Fibroblast of pulmonary artery (primary cell): ENCODE measurements at places on chromosomes 12 and 14.

DNA sequence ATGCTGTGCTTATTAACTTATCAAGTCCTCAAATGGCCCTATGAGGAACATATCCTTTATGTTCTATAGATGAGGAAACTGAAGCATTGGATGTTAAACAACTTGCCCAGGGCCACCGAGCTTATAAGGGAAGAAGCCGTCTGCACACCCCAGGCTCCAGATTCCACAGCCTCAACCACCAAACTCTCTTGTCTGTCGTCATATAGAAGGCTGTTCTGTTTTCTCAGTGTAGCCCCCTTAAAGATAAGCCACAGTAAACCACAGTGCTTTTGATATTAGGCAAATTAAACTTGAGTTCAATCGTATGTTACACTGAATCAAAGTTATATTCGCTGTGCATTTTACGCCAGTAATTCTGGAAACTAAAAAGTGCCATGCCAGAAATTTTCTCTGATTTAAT lies 116.7 kb downstream of the PRKCH start:
- DNase-seq, result no peak

DNA sequence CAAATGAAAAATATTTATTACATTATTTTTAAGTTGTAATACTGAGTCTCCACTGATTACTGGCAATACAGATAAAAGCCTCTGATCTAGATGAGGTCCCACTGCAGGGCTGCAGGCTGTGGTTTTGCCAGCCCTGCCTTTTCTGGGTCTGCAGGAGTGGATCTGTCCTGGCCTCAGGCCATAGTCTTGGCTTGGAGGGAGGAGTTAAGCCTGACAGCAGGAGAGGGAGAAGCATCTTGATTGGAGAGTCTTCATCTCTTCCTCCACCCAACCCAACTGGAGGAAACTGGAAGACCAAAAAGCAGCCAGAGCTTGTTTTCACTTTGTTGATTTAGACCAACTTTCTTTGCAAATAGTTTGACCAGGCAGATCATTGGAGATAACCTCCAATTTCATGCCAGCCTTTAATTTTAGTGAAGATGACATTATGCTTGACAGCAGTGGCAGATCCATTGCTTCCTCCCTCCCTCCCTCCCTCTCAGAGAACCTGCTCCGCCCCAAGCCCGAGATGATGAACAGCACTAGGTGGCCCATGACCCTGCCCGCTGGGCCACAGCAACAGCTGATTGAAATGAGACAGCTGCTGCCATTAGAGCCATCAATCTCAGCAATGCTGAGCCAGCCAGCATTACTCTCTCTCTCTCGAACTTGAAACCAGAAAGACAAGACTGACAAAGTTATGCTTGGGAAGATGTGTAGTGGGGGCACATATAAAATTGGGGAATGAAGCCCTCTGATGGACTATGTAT lies 222.4 kb downstream of the GLT1D1 start:
- DNase-seq, result no peak

DNA sequence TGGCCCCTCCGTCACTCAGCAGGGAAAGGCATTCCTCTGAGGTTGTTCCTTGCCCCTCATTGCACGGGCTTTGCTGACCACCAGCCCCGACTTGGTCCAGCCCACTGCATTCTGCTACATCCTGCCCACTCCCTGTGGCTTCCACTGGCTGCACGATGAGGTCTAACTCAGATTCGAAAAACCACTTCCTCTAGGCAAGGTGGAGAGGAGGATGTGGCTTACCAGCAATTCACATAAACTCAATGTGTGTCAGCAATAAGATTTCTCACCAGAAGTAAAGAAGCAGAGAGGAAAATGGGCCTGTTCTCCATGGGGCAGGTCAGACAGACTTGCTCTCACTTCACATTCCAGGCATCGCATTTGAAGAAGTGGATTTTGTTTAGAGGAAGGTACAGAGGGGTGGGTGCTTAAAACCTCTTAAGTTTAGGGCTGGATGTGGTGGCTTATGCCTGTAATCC lies 14.7 kb downstream of the GPR68 start:
- DNase-seq, result peak; percentile 14

GRCh38 chr14:37202812-37203211 lies 5.1 kb downstream of the MIPOL1 start:
- DNase-seq, result no peak

DNA sequence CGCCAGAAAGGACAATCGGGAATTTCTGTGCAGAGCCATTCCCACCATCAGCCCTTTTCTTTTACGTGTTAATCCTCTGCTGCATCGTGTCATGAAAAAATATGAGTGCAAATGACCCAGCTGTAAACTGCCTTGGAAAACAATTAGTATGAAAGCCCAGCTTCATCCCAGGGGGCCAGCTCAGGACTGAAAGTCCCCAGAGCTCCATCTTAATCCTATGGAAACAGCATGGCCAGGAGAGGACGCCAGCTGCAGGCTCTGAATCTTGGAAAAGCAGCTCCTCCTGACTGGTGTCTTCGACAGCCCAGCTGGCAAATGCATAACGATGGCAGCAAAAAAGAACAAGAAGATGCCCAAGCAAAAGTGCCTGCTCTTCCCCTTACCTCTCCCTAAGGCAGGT lies 191.5 kb downstream of the NTF3 start:
- DNase-seq, result no peak

DNA sequence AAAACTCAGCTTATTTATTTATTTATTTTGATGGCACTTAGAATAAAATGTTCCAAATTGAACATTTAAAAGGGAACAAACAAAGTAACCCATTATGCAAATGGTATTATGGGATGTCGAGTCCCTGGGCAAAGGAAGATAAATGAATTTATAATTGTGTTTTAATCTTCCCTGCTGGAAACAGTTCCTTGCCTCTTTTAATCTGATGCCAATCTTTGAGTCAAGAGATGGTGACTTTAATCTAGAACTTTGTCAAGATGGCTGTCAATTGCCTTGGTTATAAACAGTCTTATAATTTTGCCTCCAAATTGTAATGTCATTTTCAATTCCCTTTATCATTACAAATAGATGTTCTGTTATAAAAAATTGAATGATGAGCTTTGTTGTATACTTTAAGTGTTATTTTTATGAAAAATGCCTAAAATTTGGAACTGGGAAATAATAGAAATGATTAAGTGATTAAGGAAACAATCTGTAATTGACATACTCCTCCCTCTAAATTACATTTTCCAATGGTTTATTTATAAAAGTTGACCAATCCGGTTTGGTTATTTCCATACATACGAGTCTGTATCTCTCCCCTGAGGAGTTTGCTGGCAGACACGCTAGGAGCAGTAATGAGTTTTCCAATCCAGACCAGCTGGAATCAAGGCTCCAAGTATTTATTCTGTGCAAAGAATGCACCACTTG lies 134.9 kb upstream of the FRMD6 start:
- no peak for DNase-seq

DNA sequence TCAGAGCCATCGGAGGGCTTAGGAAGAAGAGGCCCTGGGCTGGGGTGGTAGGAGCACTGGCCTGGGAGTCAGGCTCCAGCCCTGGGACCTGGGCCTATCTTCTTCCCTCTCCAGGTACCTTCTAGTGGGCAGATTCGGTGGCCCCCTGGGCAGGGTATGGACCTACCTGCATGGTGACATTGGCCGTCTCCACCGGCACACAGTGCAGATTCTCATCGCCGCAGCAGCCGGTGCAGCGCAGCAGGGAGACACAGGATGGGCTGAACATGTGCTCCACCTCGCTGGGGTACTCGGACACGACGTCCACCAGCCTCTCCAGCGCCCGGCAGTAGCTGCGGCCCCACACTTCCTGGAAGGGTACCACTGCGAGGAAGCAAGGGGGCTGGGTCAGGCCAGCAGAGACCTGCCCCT lies 6.2 kb downstream of the PGF start:
- DNase-seq, result no peak

DNA sequence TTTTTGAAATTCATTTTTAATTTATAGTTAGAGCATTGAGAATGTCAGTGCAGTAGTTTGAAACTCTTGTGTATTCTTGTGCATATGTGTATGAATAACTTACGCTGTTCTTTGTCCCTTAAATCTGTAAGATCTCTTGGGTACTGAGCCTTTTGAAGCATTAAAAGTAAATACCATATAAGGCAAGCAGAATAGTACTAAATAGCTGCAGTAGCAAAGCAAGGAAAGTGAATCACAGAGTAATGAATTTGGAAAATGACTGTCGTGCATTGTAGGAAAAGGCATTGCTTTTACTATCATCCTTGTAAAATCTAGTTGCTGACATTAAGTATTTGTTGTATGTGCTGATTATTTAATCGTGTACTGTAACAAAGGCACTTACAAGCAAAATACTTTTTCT lies 12.1 kb downstream of the CNOT2 start:
- DNase-seq, result peak; percentile 65

DNA sequence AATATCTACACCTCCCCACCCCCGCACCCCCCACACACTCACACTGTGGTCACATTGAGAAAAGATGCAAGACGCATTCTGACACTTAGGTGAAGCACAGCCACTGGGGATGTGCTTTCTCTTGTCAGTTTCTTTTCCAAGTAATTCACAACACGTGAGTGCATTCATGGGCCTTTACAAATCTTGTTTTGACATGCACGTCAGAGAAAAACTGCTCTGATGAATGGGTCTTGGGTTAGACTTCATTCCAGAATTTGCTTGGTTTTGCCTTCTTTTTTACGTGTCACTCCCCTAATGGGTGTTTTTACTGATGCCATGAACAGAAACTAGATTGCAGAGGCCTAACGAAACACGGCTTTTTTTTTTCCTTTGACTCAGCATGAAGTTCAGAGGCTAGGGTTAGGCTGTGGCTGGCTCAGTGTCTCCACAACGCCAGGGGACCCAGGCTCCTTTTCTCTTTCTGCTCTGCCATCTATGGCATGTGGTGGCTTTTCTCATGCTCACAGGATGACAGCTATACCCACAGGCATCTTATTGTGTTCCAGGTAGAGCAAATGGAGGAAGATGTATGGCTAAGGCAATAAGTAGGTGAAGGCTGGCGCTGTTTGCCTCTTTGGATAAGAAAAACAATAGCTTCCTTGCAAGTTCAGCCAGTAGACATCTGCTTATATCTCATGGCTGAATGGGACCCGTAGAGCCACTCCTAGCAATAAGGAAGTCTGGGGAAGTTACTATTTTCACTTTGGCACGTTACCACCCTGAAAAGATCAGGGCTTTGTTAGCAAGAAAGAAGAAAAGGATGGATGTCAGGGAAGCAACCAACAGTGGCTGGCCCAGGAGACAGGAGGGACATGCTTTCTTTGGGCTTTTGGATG lies 253.3 kb downstream of the SLC15A4 start:
- DNase-seq, result no peak

DNA sequence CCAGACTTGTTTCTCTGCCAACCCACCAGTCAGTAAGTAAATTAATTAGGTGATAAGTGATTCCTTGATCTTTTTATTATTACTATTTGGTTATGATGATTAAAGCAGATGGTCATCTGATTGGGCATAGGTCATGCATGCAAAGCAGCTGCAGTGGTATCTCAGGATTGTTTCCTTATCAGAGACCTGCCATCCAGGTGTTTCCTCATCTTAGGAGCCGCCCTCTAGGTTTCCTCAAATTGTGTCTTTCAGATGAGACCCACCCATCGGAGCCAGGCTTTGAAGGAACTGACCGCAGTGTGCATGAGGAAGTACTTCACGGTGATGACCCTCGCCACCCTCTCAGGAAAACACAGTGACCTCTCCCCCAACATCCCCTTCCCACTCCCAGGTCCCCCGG lies 63.3 kb downstream of the ZFP36L1 start:
- no peak for DNase-seq

GRCh38 chr14:102694530-102695166 lies 82.6 kb upstream of the TRAF3 start:
- DNase-seq, result peak; percentile 86

DNA sequence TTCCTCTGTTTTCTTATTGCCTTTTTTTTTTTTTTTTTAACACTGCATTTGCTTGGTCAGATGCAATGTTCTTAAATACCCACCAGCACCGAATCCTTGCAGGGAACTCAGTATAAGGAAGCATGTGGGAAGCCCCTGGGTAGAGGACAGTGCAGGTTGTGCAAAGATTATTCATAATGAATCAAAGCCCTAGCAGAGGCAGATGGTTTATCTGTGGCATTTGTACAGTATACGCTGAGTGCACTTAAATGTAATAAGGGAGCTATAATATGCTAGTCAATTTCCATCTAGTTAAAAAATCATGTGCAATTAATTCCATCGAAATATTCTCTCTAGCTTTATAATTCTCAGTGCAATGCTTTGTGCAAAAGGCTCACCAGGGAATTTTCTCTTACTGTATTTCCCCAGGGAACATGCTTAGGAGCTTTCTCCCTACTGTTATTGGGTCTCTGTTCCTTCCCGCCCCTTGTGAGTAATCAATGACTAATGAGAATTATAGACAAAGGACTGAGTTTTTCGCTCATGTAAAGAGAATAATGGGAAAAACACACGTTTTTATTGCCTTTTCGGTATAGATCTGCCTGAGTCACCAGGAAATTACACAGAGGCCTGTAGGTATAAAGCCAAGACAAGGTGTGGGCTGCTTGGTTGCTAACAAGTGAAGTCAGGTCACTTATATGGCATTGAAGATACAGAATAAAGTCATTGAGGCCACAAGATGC lies 1214.3 kb upstream of the TMEM132C start:
- DNase-seq, result peak; percentile 9

DNA sequence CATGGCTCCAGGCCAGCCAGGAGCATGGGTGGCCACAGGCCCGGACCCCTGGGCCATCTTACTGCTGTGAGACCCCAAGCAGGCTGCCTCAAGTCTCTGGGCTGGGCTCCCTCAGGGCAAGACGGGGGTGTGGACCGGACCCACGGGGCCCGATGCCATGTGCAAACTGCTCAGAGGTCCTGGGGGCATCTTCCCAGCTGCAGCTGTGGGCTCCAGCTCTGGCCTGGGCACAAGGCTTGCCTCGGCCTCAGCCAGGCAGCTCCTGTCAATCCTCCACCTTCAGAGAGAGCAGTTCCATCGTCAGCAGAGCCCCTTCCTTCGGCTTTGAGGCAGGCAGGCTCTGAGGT lies 12.4 kb upstream of the GPR132 start:
- DNase-seq, result no peak

GRCh38 chr12:77163074-77164038 lies 98.0 kb upstream of the E2F7 start:
- DNase-seq, result no peak

DNA sequence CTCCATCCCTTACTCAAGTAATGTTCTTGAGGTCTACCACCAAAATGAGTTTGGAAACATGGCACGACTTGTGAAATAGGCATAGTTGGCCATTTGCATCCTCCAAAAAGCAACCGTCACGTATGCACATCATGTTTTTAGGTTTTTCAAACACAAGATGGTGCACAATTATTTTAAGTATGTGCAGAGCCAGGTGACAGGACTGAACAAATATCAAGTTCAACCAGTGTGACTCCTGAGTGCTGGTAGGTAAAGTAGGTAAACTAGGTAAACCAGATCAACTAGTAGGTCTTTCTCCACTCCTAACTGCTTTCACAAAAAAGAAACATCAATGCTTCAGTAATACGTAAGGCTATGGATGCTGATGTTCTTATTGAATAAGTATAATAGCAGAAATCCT lies 39.1 kb downstream of the FGD6 start:
- no peak for DNase-seq

DNA sequence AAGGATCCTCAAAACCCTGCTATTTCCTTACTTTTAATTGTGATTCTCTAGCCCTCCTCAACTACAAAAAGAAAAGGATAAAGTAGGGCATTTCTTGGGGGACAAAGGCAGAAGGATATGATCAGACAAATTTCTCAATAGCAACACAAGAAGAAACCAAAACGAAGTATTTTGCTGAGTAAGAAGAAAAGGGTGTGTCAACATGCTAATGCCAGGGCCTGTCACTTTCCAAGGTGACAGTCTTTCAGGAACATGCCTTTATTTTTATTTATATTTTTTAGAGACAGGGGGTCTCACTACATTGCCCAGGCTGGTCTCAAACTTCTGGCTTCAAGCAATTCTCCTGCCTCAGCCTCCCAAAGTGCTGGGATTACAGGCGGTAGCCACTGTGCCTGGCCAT lies 39.8 kb downstream of the CBX5 start:
- no peak for DNase-seq
